NCI-H748 treated with DMSO at 0.1 percent for 48 hours (cell line): ENCODE measurements at places on chromosomes 5 and 9.

DNA sequence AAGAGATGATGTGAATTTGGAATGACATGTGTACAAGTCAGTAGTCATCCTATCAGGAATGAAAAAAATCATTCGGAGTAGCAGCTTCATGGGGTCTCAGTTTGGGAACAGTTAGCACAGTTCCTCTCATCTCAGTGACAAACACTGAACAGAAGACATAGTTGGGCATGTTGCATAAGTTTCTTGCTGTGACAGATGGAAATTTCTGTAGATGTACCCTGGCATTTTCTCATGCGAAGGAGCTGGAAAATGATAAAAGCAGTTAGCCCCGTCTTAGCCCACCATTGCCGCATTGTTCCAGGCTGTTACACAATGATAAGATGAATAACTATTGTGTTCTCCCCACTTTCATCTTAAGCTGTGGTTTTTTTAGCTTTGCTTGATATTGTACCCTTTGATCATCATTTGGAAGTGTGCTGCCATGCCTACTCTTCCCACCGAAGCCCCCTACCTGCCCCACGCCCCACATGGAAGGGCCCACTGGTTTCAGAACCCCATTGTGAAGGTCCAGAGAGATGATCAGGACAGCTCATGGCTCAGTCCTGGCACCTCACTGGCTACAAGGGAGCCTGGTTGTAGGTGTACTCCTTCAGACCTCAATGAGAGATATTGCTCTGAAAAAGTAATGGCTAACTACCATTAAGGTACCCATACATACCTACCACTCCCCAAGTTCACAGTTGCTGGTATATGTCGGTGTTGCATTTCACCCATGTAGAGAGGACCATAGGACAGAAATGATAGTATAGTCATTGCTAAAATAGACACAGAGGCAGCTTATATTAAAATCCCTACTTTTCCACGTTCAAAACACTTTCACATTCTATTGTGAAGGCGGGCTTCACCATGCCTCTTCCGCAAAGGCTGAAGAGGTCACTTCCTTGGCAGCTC lies 38.8 kb downstream of the SFXN1 start:
- no peak for DNase-seq

- DNase-seq: no peak
These were observed 60.0 kb downstream of the PRRC1 start for GRCh38 chr5:127577458-127577857.

DNA sequence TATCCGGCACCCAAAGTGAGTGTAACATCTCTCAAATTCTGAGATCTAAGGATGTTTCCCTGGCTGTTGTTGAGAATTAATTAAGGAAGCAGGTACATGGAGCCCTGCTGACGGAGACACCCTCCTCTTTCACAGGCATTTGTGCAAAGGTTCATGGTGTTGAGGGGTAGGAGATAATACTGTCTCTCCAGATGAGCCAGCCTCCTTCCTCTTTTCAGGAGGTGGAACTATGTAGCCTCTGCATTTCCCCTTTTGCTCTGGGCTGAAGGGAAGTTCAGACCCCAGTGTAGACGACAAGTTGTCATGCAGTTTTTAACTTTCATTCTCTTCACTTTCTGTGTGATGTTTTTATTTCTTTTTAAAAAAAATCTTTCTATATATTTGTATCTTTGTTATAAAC lies 107.5 kb downstream of the GALNT10 start:
- DNase-seq: no peak

- DNase-seq: no peak
These were observed 9.1 kb upstream of the SLC28A3 start for GRCh38 chr9:84349671-84350070.

- no peak for DNase-seq
These were observed 17.5 kb upstream of the LHFPL2 start for GRCh38 chr5:78666041-78666444.

GRCh38 chr5:417301-418161 lies 25.4 kb upstream of the EXOC3 start:
- DNase-seq: no peak

- DNase-seq: no peak
These were observed 150.3 kb downstream of the GIN1 start for GRCh38 chr5:102969641-102970040.

- no peak for DNase-seq
These were observed 54.4 kb downstream of the ZNF622 start for GRCh38 chr5:16411235-16411634.

GRCh38 chr9:131880833-131881583 lies 141.1 kb upstream of the RAPGEF1 start:
- no peak for DNase-seq

GRCh38 chr9:75814667-75815066 lies 75.8 kb upstream of the PCSK5 start:
- DNase-seq: no peak

DNA sequence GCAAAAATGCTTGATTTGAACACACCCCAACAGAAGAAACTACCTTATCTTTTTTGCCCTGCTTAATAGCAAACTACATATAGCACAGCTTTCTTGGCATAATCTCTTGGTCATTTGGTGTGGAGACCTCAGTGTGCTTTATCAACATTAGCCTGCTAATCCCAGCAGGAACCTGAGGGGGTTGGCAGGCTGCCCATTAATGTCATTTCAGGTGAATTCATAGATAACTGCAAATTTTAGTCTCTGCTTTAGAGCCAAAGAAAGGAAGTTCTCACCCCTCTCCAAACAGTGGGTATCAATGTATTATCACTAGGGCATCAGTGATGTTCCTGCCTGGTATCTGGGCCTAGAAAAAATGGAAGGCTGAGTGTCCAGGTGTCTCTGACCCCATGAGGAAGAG lies 489.0 kb downstream of the NTRK2 start:
- peak; percentile 18 for DNase-seq
